ENCODE measurements at places on chromosomes 16 and 17.

GRCh38 chr16:50683689-50684374, 2.7 kb upstream of the SNX20 start:
- DNase-seq, result peak; percentile 56

- no peak for DNase-seq
Observed at GRCh38 chr17:66929591-66929990, 34.9 kb upstream of the CACNG4 start.

GRCh38 chr16:22887445-22887844, 73.5 kb downstream of the HS3ST2 start:
- DNase-seq, result no peak

DNA sequence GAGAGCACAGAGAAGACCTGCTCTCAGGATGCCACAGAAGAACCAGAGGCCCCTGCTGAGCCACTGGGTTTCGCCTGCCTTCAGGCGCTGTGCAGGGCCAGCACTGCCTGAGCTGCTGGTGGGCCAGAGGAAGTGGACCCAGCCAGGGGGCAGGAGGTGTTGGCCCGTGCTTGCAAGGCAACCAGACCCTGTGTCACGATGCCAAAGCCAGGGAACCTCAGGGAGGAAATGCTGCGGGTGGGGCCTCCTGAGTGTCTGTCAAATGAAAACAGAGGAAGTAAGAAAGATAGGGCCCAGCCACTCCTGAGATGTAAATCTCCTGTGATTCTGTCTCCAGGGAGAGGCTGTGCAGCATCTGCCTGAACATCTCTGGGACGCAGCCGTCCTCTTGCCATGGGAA, 58.1 kb upstream of the ADORA2B start:
- no peak for DNase-seq
